ENCODE measurements at places on chromosomes 16 and 17. TPM values are rescaled to one million over a fixed set of nuclear protein-coding genes. Genes with fewer than 3 reads are reported as not detected.

Gene RNF135
- total RNA-seq, result 5.9 TPM

Gene OR2C1
- 0.16 TPM for total RNA-seq

Gene COPS3
- 107 TPM for total RNA-seq

Gene EPX
- not detected for total RNA-seq

Gene MGAT5B
- total RNA-seq, result 14.3 TPM

Gene KRT13
- not detected for total RNA-seq

Gene PSMD12
- 54.7 TPM for total RNA-seq

Gene MYO15A
- total RNA-seq, result 1.3 TPM

Gene CENPX
- total RNA-seq, result 135 TPM

Gene CTRL
- 2.5 TPM for total RNA-seq

Gene CDK5R1
- 34.1 TPM for total RNA-seq

- DNase-seq, result no peak
Observed at GRCh38 chr16:11992008-11992584, 15.6 kb downstream of the SNX29 start.

GRCh38 chr17:32596206-32596605, 109.4 kb downstream of the CDK5R1 start:
- no peak for DNase-seq

GRCh38 chr17:7940743-7941142, 8.7 kb downstream of the CNTROB start:
- no peak for DNase-seq

GRCh38 chr17:27746881-27747280, 53.4 kb downstream of the NOS2 start:
- DNase-seq, result no peak

DNA sequence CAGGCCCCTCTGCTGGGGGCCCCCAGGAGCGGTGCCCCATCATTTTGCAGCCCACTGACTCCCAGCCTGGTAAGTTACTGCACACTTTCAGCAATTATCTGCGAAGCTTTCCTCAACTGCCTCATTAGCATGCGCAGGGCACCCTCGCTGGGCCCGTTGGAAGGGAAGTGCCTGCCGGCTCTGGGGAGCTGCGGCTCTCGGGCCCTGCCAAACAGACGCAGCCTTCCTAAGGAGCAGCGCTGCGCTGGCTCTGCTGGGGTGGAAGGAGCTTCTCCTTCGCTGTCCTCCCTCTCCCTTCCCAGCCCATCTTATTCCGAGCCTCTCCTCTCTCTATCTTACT, 71.0 kb downstream of the RBBP6 start:
- DNase-seq, result peak; percentile 9

DNA sequence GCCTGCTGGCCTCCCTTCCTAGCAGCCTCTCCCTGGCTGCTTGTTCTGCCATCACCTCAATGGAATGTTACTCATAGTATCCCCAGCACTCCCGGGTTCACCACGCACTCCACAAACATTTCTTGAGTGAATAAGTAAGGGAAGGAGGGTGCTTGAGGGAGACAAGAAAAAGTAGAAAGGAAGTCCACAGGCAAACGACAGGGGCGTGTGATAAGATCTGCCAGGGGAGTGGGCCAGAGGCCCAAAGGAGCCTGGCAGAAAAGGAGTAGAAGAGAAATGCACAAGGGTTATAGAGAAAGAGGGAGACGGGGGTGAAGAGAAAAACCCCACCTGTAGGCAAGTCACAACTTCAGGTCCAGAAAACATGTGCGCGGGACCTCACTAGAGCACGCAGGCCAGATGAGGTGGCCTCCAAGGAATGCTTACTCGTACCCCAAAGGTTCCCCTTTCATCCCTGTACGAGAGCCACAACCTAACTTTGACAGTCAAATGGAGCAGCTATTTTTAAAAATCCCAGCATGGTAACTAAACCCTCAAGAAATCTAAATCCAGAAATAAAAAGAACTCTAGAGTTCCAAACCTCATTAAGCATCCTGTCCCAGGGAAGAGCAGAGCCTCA, 6.6 kb downstream of the ZDHHC7 start:
- DNase-seq, result no peak

DNA sequence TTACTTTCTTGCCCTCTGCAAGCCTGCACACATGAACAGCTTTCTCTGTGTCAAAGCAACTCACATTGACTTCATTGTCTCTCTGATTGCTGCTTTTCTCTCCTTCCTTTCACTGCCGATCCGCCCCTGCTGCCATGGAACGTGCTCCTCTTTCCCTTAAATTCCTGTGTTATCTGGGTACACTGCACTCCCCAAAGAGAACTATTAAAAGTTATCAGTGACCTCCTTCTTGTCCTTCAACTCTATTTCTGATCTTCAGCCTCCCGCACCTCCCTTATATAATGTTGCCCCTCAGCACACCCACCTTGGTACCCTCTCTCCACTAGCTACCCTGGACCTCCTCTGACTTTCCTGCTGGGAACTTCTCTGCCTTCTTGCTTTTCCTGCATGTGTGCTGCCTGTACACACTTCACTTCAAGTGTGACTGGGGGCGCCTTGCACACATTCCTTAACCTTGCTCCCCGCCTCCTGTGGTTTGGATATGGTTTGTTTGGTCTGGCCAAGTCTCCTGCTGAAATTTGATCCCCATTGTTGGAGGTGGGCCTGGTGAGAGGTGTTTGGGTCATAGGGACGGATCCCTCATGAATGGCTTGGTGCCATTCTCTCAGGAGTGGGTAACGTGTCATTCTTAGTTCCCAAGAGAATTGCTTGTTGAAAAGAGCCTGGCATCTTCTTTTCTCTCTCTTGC, 26.7 kb upstream of the PMP22 start:
- no peak for DNase-seq

GRCh38 chr16:89354325-89354724, 136.0 kb downstream of the ANKRD11 start:
- no peak for DNase-seq

GRCh38 chr16:66740533-66740932, 10.9 kb downstream of the DYNC1LI2 start:
- DNase-seq, result no peak

GRCh38 chr17:75776386-75777295, 8.0 kb upstream of the UNK start:
- no peak for DNase-seq

DNA sequence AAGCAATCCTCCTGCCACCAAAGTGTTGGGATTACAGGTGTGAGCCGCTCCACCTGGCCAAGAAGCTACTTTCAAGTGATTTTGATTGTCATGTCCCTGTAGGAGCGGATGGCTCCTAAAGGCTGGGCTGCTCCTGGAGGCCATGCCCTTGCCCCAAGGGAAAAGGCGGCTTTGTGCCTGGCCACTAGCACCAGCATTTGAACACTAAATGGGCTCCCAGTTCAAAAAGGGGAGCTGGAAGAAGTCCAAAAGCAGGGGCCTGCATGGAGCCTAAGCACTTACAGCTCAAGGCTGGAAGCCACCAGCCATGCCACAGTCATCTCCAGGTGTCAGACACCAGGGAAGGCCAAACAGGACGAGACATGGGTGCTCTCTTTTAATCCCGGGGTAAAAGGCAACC, 26.8 kb downstream of the SPHK1 start:
- DNase-seq, result no peak

GRCh38 chr17:34712481-34713195, 133.3 kb downstream of the TMEM132E start:
- DNase-seq, result no peak

GRCh38 chr16:5845046-5845445, 747.5 kb upstream of the EEF2KMT start:
- no peak for DNase-seq

DNA sequence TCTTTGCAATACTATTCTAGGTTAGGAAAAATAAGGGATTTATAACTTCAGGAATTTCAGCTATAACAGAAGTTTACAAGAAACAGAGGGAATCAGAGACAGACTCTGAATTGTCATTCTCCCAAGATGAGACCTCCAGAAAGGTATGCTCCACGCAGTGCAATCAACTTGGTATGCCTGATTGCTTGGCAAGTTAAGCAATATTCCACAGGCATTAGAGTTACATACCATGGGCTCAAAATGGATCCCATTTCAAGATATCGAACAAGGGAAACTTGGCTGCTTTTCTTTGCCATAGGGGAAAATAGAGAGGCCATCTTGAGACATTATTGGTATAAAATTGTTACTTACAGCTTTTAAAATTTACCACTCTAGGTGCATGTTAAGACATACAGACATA, 615.6 kb upstream of the SOX9 start:
- no peak for DNase-seq

GRCh38 chr17:80223142-80223815, 3.1 kb downstream of the SLC26A11 start:
- no peak for DNase-seq

- peak; percentile 58 for DNase-seq
Observed at GRCh38 chr16:67013823-67014633, 14.9 kb upstream of the CBFB start.

GRCh38 chr17:20235747-20236146, 226.6 kb downstream of the SPECC1 start:
- DNase-seq, result no peak

GRCh38 chr17:62902531-62903220, 63.4 kb upstream of the TANC2 start:
- DNase-seq, result no peak
